ENCODE measurements at places on chromosomes 6 and 20.

GRCh38 chr20:39851459-39851858 lies 837.6 kb downstream of the MAFB start:
- DNase-seq = no peak

- no peak for DNase-seq
These were observed 75.8 kb downstream of the BCKDHB start for GRCh38 chr6:80182308-80182707.

- DNase-seq = no peak
These were observed 265.0 kb downstream of the UTRN start for GRCh38 chr6:144549837-144550747.

DNA sequence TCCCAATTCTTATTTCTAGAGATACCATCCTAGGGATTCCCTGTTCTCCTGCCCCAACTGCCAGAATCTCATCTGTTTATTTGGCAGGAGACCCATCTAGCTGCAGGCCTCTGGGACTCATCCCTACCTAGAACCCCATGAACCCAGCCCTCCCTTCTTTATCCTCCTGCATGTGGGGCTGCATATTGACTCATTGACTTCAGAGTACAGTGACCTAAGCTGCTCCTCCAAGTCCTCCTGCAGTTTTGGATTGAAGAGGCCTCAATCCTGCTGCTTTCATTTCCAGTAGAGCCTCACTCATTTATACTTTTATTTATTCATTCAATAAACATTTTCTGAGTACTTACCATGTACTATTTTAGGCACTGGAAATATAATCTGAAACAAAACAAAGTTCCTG lies 11.6 kb downstream of the TMEM200A start:
- no peak for DNase-seq

GRCh38 chr6:21023210-21023609 lies 489.0 kb downstream of the CDKAL1 start:
- DNase-seq = no peak

DNA sequence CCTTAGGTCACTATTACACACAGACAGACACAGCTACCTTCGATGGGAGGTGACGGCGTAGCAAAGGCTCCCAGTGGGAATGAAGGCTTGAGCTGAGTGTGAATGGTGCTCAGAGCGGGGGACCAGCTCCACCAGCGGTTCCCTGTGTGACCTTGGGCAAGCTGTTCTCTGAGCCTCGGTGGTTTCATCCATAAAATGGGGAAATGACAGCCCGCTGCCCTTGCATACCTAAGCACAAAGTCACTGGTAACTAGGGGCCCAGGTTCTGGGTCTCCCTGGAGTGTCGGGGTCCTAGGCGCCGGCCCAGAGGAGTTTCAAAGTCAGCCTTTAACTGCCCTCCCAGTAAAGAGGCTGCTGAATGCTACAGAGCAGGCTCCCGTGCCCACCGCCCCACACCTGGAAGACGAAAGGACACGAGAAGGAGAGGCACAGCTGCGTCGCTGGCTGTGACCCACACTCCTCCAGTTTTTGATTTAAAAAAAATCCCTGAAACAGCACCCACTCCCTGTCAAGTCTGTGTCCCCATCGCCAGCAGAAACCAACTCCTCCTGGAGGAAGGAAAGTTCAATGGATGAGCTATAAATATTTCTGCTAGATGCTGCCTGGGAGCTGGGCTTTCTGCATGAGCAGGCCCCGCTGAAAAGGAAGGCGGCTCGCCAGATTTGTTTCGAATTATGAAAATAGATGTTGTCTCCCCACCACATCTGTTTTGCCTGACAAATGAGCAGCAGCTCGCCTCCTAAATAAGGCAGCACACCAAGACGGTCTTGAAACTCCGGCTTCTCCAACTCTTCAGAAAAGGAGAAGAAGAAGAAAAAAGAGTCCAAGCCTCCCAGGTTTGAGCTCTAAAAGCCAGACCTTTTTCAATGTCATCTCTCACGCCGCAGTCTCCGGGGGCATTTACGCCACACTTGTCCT lies 27.4 kb downstream of the PMEPA1 start:
- DNase-seq = no peak

GRCh38 chr6:149895833-149896271 lies 2.1 kb downstream of the RAET1E start:
- peak; percentile 8 for DNase-seq

- DNase-seq = no peak
These were observed 10.9 kb downstream of the FOXF2 start for GRCh38 chr6:1400126-1400850.

- no peak for DNase-seq
These were observed 570.1 kb downstream of the DHX35 start for GRCh38 chr20:39532205-39532604.

- DNase-seq = no peak
These were observed 52.3 kb downstream of the SLX4IP start for GRCh38 chr20:10487142-10488136.

DNA sequence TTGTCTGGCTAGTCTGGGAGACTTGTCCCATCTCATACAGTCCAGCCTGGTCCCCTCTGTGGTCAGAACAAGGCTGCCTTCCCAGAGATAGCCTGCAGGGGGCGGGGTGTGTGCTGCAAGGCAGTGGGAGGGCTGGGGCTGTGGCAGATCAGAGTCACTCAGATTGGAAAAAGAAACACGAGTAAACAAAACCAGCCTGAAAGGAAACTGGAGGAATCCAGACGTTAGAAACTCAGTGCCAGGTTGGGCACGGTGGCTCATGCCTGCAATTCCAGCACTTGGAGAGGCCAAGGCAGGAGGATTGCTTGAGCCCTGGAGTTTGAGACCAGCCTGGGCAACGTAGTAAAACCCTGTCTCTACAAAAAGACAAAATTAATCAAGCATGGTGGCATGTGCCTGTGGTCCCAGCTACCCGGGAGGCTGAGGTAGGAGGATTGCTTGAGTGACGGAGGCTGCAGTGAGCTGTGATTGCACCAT lies 20.2 kb downstream of the LEMD2 start:
- peak; percentile 84 for DNase-seq

- DNase-seq = no peak
These were observed 9.2 kb downstream of the OR2A4 start for GRCh38 chr6:131692031-131692430.

DNA sequence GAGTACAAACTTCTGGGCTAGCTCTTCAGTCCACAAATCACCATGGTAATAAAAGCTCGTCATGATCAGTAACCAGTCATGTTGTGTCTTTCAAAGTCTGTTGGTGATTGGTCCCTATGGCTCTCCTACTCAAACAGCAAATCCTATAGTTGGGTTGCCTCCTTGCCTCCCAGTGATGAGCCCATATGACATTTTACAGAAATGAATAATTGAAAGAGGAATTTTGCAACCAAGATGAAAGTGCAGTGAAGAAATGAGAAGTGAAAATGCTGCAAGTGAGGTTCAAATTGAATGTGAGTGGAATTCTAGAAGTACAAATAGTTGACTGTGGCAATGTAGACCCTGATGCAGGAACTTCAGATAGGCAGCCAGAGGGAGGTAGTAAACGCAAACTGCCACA lies 5.1 kb upstream of the SIRPD start:
- DNase-seq = no peak

GRCh38 chr6:33164665-33165373 lies 27.4 kb downstream of the COL11A2 start:
- no peak for DNase-seq

- no peak for DNase-seq
These were observed 6.5 kb upstream of the UQCC2 start for GRCh38 chr6:33717934-33718455.

DNA sequence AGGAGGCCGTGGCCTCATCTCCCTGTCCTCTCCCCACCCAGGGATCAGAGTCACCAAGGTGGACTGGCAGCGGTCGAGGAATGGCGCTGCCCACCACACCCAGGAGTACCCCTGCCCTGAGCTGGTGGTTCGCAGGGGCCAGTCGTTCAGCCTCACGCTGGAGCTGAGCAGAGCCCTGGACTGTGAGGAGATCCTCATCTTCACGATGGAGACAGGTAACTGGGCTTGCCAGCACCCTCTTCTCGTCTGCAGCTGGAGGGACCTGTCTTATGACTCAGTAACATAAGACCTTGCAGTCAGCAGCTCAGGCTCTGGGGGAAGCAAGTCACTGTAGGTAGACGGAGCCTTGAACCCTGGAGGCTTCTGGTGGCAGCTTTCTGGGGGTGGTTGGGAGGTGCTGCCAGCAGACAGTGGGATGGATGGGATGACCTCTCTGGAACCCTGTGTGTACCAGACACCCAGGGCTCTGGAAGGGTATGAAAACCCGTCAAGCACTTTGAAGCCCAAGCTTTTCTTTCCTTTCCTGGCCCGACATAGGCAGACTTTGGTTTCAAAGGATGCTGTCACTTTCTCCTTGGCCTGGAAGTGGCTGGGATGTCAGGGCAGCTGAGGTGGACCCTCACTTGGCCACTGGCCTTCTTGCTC lies 13.8 kb downstream of the TGM6 start:
- no peak for DNase-seq

DNA sequence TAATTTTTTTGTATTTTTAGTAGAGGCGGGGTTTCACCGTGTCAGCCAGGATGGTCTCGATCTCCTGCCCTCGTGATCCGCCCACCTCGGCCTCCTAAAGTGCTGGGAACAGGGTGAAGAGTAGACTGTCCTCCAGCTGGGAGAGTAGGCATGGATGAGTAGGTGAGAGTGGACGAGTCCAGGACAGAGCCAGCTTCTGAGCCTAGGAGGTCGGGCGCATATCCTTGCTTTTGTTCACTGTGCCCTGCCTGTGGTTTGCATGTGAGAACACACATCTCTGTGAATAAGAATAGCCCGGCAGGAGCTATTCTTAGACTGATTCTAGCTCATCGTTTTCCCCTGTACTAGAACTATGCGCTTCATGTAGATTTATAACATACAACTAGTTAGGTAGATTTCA lies 78.3 kb downstream of the RPP40 start:
- DNase-seq = no peak

DNA sequence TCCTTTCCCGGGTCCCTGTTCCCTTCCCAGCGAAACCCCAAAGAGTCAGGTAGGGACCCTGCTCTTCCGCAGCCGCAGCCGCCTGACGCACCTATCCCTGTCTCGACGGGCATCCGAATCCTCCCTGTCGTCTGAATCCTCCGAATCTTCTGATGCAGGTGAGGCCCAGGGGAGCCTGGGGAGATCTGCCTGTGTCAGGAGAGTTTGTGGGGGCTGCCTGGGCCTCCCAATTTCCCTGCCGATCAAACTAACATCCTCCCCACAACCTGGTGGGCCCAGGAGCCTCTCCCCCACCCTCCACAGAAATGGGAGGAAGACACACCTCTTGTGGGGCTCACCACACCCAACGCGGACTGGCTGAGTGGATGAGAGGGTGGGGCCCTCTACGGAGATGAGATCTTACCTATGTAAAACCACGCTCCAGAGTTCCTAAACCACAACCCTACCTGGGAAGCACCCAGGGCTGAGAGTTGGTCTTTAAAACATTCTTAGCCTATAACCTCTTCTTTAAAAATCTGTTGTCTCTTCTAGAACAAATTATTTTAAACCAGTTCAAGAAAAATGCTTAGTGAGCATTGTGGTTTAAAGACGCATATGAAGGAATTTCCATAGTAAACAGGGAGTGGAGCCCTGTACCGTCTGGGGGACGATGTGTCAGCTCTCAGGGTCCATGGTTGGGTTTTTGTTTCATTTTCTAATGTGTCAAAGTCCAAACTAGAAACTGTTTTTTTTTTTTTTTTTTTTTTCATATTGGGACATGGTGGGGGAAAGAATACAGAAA lies 1.7 kb downstream of the CDC25B start:
- no peak for DNase-seq

DNA sequence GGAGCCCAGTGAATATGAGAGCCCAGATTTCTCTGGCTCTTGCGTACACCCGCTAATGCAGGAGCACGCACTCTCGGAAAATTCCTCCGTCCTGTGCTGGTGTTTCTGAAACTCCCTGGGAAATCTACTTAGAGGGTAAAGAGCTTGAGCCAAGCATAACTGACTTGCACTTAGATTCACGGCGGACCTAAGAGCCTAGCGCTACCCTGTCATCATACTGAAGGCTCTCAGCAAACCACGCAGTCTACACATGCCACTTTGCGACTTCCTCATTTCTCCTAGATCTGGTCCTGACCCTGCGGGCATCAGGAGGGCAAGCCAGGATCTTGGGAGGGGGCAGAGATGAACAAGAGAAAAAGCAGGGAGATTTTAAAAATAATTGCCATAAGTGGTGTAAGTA lies 324.7 kb downstream of the CD83 start:
- DNase-seq = no peak

- no peak for DNase-seq
These were observed 123.0 kb downstream of the PREX1 start for GRCh38 chr20:48704761-48705160.

DNA sequence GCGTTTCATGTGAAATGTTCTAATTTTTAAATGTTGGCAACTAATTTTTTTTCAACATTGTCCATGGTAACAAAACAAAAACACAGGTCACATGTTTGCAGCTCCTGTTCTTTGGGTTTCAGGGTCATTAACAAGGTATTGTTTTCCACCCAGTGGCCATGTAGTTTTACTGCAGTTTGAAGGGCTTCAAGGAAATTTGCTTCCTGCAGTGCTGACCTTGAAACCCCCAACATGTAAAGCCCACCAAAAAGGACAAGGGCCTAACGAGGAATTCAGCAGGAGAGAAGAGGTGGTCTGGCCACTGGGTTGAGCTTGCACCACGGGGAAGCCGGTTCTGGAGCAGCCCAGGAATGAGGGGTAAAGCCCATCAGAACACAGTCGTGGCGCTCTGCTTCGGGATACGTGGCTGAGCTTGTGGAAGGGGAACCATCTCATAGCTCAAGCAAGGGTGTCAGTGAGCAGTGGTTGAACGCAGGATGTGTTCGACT lies 13.9 kb upstream of the KLHL31 start:
- peak; percentile 10 for DNase-seq

DNA sequence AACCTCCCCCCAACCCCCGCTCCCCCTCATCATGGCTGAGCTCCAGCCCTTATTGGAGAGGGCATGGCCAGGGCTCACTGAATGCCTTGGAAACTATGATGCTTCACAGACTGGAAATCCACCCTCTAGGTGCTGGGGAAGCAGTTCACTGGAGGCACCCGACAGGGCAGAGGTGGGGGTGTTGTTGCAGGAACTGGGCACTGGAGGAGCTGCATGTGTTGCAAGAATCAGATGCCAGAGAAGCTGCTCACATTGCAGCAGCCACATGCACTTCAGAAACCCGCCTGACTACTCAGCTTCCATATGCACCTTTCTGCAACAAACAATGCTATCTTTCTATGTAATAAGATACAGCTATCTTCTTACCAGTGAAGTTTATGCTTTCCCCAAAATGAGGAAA lies 7.9 kb upstream of the TBPL1 start:
- no peak for DNase-seq

- no peak for DNase-seq
These were observed 121.2 kb downstream of the GMPR start for GRCh38 chr6:16359563-16359962.

DNA sequence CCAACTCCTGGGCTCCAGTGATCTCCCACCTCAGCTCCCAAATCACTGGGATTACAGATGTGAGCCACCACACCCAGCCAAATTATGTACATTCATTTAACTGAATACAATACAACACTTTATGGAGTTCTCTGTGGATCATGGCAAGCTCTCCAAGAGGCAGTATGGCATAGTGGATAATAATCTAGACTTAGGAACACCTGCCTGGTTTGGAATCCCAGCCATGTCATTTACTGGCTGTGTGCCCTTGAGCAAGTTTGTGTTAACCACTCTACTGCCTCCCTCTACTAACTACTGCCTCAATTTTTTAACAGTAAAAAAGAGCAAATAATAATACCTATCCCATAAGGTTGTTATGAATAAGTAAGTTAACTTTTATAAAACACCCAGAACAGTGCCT lies 1.9 kb upstream of the ETV7 start:
- no peak for DNase-seq

- DNase-seq = no peak
These were observed 31.1 kb downstream of the CEBPB start for GRCh38 chr20:50221501-50222308.

GRCh38 chr20:16708602-16709001 lies 21.2 kb upstream of the SNRPB2 start:
- DNase-seq = no peak
